ENCODE measurements at places on chromosomes 2 and 18. TPM values are rescaled to one million over a fixed set of nuclear protein-coding genes. Genes with fewer than 3 reads are reported as not detected.
A peak's percentile ranks its signal among the peaks of the same experiment; 100 is the strongest.

GRCh38 chr2:203886661-203887151, 19.1 kb downstream of the CTLA4 start:
- H3K36me3 ChIP-seq: no peaks in the 10 kb centered on the region
- DNase-seq: no peak
- no peaks in the 10 kb centered on the region for H3K4me1 ChIP-seq
- H3K4me3 ChIP-seq: no peak overlapping the region

DNA sequence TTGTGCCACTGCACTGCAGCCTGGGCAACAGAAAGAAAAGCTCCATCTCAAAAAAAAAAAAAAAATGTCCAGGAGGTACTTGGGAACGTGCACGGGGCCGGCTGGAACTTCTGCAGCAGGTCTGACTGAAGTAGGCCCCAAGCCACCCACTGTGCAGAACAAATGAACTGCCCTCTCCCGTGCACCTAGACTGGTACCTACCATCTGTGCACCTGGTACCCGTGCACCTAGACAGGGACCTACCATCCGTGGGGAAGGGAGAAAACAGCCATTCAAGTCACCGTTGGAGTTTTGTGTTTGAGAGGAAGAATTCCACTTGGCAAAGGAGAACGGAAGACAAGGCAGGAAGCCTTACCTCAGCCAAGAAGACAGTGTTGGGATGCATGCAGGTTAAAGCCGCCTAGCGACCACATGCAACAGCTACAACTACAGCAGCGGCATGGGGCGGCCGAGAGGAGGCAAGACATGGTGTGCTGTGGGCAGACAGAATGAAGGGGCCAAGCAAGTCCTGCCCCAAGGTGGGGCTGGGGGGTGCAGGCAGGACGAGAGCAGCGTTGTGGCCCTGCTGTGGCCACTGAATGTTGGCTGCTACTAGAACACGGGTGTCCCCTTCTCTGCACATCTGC, 16.1 kb downstream of the ST3GAL5 start:
- no peaks in the 10 kb centered on the region for H3K36me3 ChIP-seq
- H3K27me3 ChIP-seq: no peaks in the 10 kb centered on the region
- no peak overlapping the region for H3K27ac ChIP-seq
- DNase-seq: peak; percentile 77

GRCh38 chr18:551404-552061, 28.6 kb upstream of the CETN1 start:
- no peak overlapping the region for H3K4me3 ChIP-seq
- H3K27ac ChIP-seq: no peak overlapping the region

DNA sequence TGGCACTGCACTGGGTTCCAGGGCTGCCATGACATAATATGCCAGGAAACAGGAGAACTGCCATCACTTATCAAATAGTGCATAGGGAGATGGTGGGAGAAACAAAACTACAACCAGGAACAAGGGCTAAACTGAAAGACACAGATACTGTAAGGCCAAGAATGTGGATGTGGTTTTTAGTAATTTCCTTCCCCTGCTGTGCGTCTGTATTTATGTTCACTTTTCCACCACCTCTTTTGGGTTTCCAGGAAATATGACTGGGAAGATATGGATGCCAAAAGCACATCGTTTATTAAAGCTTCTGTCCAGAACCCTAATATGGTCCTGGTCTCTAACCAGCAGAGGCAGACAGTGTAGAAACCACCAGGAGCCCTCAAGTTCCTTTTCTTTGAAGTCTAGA, 759.7 kb upstream of the FANCL start:
- H3K4me1 ChIP-seq: no peaks in the 10 kb centered on the region
- DNase-seq: no peak
- H3K36me3 ChIP-seq: no peaks in the 10 kb centered on the region
- no peak overlapping the region for H3K4me3 ChIP-seq

- H3K27ac ChIP-seq: no peak overlapping the region
- H3K36me3 ChIP-seq: peaks cover 3% of the 10 kb centered on the region
- no peaks in the 10 kb centered on the region for H3K27me3 ChIP-seq
- no peak overlapping the region for H3K4me3 ChIP-seq
Observed at GRCh38 chr2:105301646-105302045, 27.9 kb downstream of the TGFBRAP1 start.

DNA sequence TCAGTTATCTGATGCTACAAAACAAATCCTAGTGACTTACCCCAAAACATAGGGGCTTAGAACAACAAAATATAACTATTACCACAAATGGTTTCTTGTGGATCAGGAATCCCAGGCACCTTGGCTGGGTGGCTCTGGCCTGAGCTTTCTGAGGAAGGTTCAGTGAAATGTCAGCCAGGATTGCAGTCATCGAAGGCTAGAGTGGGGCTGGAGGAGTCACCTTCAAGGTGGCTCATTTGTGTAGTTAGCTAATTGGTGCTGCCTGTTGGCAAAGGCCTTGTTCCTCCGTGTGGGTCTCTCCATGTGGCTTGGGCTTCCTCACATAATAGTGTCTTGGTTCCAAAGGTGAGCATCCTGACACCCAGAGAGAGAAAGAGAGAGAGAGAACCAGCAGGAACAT, 57.4 kb downstream of the COPS8 start:
- no peaks in the 10 kb centered on the region for H3K27me3 ChIP-seq
- no peak for DNase-seq
- no peak overlapping the region for H3K4me3 ChIP-seq
- H3K4me1 ChIP-seq: no peaks in the 10 kb centered on the region
- H3K27ac ChIP-seq: no peak overlapping the region
- H3K36me3 ChIP-seq: peaks cover 5% of the 10 kb centered on the region

DNA sequence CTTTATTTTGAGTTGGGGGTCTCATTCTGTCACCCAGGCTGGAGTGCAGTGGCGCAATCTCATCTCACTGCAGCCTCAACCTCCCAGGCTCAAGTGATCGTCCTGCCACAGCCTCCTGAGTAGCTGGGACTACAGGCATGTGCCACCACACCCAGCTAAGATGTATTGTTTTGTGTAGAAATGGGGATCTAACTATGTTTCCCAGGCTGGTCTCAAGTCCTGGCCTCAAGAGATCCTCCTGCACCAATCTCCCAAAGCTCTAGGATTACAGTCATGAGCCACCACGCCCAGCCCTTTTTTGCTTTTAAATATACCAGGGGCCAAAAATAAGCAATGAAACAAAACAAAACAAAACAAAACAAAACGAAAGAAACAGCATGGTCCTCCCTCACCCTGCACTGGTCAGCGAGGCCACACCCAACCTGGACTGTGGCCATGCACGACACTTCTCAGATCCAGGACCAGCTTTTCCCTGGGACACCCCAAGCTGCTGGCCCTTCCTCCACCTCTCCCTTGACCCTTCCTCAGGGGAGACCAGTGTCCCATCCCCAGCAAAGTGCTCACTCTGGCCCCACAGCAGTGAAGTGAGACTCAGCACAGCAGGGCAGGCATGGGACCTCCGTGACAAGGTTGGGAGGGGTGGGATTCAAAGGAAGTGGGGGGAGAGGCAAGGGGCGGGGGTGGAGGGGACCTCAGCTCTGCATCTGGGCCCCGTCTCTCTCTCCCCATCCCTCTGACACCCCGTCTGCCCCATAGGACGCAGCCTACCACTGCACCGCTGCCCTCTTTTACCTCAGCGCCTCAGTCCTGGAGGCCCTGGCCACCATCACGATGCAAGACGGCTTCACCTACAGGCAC, 23.5 kb downstream of the MAL start:
- no peak for DNase-seq
- H3K27me3 ChIP-seq: no peaks in the 10 kb centered on the region
- H3K36me3 ChIP-seq: no peaks in the 10 kb centered on the region
- no peak overlapping the region for H3K27ac ChIP-seq

DNA sequence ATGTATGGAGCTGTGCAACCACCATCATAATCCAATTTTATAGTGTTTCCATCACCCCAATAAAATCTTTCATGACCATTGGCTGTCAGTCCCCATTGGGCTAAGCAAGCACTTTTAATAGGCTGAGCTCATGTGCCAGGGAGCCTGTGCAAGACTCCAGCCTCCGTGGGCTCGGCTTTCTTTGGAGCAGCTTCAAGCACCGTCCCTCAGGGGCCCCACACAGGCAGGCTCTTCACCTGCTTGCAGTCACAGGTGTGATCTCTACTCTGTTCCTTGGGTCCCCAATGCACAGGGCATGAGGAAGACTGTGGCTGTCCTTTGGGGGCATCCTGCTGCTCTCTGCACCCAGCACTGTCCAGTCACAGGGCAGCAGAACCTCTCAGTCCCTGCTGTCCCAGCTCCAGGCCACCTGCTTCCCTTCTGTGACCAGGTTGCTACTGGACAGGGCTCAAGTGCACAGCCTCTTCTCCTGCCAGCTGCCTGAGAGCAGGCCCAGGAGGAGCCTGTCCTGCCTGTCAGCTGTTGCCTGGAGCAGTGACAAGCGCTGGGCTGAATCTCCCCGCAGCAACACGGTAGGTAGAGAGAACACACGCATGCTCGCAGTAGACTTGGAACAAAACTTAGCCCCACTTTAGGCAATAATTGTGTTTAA, 40.7 kb upstream of the TMEM131 start:
- no peak overlapping the region for H3K27ac ChIP-seq
- no peak overlapping the region for H3K4me3 ChIP-seq
- DNase-seq: no peak
- peaks cover 2% of the 10 kb centered on the region for H3K4me1 ChIP-seq
- no peaks in the 10 kb centered on the region for H3K36me3 ChIP-seq
- no peaks in the 10 kb centered on the region for H3K27me3 ChIP-seq

MYO5B gene
- total RNA-seq: 9.3 TPM

EMILIN1 gene
- total RNA-seq: 1.2 TPM
